ENCODE measurements at places on chromosomes 2 and 18. TPM values are rescaled to one million over a fixed set of nuclear protein-coding genes. Genes with fewer than 3 reads are reported as not detected.
A peak's percentile ranks its signal among the peaks of the same experiment; 100 is the strongest.

Gene SLC19A3
- total RNA-seq = 1.5 TPM

Gene ARHGAP25
- 3.1 TPM for total RNA-seq

Gene POTEC
- not detected for total RNA-seq

GRCh38 chr2:202721621-202722020, 86.9 kb downstream of the FAM117B start:
- no peak for ATAC-seq

DNA sequence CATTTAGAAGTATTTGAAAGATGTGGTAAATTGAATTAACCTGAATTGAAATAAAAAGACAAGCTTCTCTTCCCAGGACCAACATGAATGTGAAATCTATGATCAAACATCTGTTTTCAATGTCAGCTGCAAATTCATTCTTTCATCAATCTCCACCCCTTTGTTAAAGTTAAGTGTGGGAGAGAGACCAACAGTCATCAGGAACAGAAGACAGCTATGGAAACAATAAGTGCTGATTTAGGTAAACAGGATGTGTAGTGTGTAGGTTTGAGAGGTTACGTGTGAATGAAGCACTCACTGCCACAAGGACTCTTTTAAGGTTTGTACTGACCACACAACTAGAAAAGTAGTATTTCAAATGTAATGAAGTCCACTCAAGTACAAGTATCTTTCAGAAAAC, 1659.8 kb upstream of the CELF4 start:
- no peak for ATAC-seq

DNA sequence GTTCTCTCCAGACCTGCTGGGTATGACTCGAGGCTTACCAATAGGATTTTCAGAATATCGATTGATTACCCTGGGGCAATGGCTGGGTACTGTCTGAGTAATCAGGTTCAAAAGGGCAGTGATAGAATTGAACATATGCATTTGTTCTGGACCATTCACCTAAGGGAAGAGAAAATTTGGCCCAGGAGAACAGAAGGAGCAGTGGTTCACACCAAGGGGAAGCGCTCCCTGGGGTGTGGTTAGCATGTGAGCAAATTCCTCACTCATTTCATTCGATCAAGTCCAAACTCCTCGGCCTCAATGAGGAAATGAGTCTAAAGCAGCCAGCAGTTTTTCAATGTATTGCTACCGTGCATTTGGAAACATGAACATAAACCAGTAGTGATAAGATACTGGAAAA, 55.6 kb downstream of the CYP26B1 start:
- ATAC-seq = peak; percentile 66

- ATAC-seq = peak; percentile 76
Measured at GRCh38 chr2:40721595-40721994, 269.7 kb upstream of the SLC8A1 start.

GRCh38 chr2:214126135-214126534, 284.7 kb upstream of the VWC2L start:
- no peak for ATAC-seq

DNA sequence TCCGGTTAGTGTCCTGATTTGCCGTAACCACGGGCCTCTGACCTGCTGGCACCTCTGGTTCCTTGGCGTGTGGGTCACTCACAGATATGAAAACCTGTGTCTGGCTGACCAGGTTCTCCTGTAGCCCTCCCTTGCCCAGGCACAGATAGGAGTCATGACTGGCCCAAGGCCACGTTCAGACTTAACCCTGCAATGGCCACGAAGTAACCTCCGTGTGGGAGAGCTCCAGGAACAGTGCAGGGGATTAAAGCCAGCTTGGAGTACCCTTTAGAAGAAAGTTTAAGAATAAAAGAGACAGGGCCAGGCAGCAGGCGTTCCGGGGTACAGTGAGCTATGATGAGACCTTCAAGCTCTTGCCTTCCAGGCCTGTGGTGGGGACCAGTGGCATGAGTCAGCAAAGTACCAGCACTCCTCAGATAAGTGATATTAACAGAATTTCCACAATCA, 25.5 kb downstream of the CENPO start:
- no peak for ATAC-seq
